Adrenal gland (tissue), 19 donors: ENCODE measurements at places on chromosomes 1 and 21.

GRCh38 chr1:187646536-187647107 lies 817.9 kb downstream of the PLA2G4A start:
- DNase-seq = no peak

GRCh38 chr1:166937329-166937728 lies 38.0 kb downstream of the ILDR2 start:
- no peak for DNase-seq

GRCh38 chr1:178323067-178323466 lies 173.7 kb downstream of the CLEC20A start:
- no peak for DNase-seq

GRCh38 chr1:54695764-54696163 lies 19.9 kb upstream of the TTC4 start:
- no peak for DNase-seq

DNA sequence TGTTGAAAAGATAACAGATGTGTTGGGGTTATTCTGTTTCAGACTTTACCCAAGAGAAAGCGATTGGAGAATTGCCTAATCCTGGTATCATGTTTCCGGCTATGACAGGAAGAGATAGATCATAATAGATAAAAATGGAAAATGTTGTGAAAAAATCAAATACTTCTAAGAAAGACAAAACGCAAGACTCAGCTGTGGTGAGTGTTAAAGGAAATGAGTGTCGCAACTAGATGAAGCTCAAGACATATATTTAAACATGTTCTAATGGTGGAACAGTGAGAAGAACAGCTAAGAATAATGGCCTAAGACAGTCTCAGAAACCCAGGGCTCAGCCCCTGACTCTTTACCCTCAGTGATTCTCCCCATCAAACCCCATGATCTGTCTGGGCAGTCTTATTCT lies 426.7 kb upstream of the RUNX1 start:
- no peak for DNase-seq
